ENCODE measurements at places on chromosomes 4 and X.

GRCh38 chr4:125198916-125199315 is 115.8 kb upstream of the FAT4 start:
- DNase-seq = no peak

DNA sequence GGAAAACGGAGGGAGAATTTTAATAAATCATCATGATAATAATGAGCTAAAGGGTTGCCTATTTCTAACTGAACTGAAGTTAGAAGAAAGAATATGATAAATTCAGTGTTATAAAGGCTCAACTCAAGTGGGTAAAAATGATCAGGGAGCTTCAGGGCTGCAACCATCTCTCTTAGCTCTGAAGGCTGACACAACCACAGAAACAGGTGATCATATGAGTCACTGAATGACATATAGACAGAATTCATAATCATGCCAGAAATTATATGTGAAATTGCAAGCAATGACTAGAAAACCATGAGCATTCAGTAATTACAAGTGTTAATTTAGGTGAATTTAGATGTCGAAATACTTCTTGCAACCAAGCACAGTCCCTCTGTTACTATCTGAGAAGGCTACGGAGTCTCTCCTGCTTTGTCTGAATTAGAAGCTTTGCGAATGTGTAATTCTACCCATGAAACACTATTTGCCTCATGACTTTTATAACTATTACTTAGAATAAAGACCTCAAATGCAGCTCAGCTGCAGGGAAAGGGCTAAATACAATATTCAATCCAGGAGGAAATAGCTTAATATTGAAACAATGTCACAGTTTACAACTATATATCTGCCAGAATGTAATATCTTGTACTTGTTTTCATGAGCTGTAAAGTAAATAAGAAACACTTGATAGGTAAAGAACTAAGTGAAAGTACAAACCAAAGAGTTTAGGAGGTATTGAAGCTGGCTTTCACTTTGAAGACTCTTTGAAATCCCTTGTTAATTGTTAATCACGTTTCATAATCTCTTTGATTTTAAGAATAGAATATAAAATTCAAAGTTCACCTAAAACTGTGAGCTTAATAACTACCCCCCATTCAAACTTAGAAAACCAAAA is 1972.6 kb downstream of the ARAP2 start:
- DNase-seq = no peak

GRCh38 chr4:73576381-73576780 is 43.9 kb downstream of the RASSF6 start:
- no peak for DNase-seq

DNA sequence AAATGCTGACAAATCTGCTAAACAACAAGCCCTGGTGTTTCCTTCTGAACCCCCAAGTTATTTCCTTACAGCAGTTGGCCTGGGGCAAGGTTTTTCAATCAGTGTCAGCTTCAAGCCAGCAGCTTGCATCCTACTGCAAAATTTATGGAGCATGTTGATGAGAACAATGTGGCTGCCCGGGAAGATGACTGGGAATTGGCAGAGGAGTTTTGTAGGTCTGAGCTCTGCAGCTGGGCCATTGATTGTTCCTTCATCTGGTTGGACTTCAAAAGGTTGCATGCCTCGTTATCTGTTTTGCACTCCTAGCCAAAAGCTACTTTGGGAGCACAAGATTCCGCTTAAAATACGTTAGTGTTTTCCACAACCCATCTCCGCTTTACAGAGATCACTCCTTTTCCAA is 1030.3 kb upstream of the LCORL start:
- no peak for DNase-seq

- DNase-seq = no peak
Measured at GRCh38 chrX:113726009-113726408, 857.9 kb upstream of the HTR2C start.

- peak; percentile 97 for DNase-seq
Measured at GRCh38 chr4:40305328-40306170, 29.6 kb upstream of the CHRNA9 start.

DNA sequence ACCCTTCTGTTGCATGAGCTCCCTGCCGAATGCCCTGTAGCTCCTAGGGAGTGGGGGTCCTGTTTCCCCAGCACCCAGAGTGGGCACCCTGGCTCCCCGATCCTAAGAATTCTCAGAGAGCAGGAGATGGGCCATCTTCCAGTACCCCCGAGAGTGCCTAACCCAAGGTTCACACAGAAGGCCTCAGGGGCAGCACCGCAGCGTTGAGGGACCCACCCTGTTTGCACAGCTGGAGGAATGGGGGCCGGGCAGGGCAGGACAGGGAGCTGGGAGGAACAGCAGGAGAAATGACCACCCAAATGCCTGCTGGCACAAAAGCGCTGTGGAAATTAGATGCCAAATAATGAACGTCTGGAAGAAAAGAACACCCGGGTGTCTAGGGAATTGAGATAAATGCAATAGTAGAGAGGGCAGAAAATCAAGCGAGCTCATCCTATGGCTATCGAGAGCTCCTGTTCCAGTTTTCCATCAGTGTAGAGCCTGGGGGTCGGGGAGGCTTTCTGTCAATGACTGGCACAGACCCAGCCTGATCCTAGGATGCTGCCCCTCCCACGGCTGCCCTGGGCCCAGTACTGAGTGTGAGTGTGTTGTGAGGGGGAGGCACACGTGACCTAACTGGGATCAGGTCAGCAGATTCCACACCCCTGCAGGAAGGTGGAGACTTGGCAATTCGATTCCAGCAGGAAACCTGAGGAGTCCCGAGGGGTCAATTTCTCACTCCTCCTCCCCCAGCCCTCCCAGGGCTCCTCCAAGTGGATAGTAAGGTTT is 25.7 kb downstream of the SEPTIN6 start:
- no peak for DNase-seq

- DNase-seq = peak; percentile 76
Measured at GRCh38 chr4:145482209-145483037, 770 bp downstream of the SMAD1 start.

DNA sequence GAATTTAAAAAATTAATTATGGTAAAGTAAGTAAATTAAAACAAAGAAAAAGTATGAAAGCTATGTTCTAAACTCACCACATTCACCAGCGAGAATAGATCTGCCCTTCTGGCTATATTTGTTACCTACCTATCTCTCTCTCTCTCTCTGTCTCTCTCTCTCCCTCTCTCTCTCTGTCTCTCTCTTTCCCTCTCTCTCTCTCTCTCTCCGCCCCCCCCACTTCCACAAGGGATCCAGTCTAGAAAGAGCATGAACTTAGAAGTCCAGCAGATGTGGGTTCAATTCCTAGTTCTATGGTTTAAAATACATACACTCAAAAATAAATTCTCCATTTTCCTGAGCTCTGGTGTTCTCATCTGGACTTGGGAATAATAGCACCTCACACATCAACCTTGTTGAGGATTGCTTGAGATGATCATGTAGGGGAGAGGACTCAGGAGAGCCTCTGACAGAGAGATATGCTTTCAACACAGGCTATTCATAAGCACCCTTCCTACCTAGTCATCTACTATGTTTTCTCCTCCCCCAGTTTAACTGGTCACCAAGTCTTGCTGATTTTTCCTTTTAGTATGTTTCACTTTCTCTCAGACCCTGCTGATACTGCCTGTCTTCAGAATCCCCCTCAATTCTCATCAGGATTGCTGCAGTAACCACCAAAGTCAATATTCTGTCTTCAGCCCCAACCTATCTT is 64.7 kb downstream of the SLC7A11 start:
- DNase-seq = no peak

DNA sequence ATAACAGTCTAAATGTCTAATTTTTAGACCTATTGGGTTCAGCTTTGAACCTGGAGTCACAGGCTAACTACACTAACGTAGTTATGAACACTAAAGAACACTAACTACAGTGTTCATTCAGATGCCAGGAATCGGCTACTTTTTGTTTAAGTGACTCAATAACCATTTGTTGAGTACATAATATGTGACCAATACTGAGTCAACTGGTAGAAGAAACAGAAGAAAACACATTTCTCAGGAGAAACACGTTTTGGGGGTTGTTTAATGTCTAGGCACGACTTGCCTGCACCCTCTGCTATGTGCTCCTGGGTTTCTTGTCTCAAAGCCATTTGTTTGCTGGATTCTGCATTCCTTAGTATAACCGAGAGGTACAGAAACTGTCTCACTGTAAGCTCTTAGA is 18.6 kb upstream of the CLNK start:
- DNase-seq = no peak

DNA sequence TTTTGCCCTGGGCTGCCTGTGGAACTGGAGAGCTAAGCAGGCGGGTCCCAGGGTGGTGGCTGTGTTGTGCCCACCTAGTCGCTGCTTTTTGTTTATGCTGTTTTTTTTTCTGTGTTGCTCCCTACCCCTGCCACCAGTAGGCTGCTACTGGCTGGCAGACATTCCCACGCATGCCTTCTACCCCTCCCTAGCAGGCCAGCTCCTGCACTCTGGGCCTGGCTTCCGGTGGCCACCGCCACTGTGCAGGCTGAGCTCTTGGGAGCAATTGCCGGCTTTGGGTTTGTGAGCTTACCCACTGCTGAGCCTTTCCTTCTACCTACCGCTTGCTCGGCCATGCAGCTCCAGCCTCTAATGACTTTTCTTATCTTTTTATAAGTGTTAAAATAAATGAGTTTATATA is 57.6 kb downstream of the RBM46 start:
- DNase-seq = no peak

DNA sequence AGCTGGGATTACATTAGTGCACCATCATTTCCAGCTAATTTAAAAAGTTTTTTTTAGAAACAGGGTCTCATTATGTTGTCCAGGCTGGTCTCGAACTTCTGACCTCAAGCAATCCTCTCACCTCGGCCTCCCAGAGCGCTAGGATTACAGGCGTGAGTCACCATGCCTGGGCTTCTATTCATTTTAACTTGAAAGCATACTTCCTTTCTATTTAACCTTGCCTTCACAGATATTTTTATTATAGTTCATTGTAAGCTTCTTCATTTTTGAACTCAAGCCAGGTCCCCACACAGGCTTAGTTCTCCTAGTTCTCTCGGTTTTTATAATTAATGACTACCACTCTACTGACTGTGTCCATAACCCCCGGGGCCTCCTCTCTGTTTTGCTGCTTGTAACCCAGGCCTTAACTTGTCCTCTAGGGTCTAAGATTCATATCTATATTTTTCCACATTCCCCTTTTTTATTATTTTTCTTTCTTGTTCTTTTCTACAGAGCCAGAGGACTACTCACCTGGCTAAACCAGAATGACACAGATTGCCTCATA is 50.7 kb downstream of the SNX12 start:
- DNase-seq = no peak

GRCh38 chr4:111797455-111798163 is 347.6 kb upstream of the FAM241A start:
- no peak for DNase-seq

GRCh38 chr4:3802571-3803474 is 36.6 kb downstream of the ADRA2C start:
- no peak for DNase-seq

GRCh38 chr4:103207673-103208072 is 9.5 kb upstream of the CENPE start:
- peak; percentile 23 for DNase-seq

DNA sequence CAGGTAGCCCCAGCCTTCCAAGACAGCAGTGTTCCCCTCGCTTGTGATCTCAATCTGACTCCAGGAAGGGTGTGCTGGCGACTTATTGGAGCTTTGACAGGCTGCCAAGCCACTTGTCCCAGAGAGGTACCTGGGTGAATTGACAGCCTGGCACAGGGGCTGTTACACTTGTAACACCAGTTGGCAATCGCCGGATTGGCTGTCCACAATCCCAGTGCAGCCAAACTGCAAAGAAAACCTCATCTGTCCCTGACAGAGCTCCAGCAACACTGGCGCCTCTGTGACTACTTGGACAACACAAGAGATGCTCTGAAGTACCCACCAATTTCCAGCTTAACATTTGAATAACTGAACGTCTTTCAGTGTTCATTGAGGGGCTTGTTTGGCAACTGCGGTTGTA is 76.8 kb upstream of the PRPS1 start:
- DNase-seq = no peak

- DNase-seq = no peak
Measured at GRCh38 chrX:69236641-69237040, 71.4 kb upstream of the PJA1 start.

- DNase-seq = peak; percentile 35
Measured at GRCh38 chr4:7186031-7186430, 6.3 kb upstream of the SORCS2 start.

DNA sequence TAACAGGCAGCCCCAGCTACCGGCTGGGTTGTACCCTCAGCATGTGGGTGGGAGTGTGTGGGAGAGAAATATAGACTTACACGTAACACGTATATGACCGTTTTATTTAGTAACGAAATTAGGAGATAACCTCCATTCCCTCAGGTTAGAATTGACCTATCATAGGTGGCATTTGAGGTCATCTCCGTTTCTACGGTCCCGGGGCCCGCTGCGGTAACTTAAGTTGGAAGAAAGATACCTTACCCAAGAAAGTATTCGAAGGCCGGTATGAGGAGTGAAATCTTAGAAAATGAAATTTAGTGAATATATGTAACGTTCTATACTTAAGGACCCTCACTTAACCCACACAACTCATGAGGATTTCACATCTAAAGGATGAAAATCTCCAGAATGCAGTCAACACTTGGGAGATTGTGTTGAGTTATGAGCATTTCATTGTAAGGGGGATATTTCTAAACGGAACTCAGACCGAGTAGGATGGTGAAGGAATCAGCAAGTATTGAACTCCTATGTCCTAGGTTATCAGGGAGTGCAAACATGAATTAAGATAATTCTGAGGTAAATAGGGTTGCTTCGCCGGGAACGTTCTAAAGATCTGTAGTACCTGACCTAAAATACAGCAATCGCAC is 891 bp downstream of the CISD2 start:
- DNase-seq = no peak

GRCh38 chr4:151031831-151032605 is 16.9 kb upstream of the LRBA start:
- DNase-seq = no peak

GRCh38 chr4:52199574-52200338 is 148.7 kb downstream of the SPATA18 start:
- DNase-seq = no peak

- DNase-seq = no peak
Measured at GRCh38 chr4:152983221-152983620, 47.1 kb downstream of the FHDC1 start.

- no peak for DNase-seq
Measured at GRCh38 chr4:163738521-163738920, 244.0 kb downstream of the TMA16 start.

- peak; percentile 2 for DNase-seq
Measured at GRCh38 chrX:131068945-131069719, 11.0 kb downstream of the ARHGAP36 start.

DNA sequence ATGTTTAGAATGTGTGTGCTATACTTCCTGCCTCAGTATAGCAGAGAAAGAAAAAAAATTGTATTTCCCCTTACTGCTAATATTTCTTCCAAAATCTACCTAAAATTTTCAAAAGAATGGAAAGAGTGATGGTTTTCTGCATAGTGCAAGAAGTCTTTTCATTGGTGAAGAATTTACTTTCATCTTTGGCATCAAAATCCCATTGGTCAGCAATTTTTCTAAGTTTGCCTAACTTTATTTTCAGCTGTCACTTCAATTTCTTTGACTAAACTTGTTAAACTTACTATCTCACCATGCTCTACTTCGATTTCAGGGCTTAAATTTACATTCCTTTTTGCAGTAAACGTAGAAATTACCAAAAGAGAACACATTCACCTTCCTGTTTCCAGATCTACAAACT is 44.5 kb upstream of the MAGEB2 start:
- DNase-seq = no peak

- no peak for DNase-seq
Measured at GRCh38 chrX:44975666-44976263, 102.8 kb downstream of the KDM6A start.

- DNase-seq = no peak
Measured at GRCh38 chr4:156329779-156330178, 376.1 kb upstream of the CTSO start.

- no peak for DNase-seq
Measured at GRCh38 chr4:987624-988513, 1.0 kb downstream of the IDUA start.

- peak; percentile 84 for DNase-seq
Measured at GRCh38 chr4:107913283-107913899, 18.0 kb upstream of the CYP2U1 start.
